Foreskin keratinocyte (primary cell): ENCODE measurements at places on chromosomes 6 and 20. TPM values are rescaled to one million over a fixed set of nuclear protein-coding genes. Genes with fewer than 3 reads are reported as not detected.

HLA-DMB gene
- total RNA-seq = 0.92 TPM in 1 of 2 replicates, not detected in the other

KCNG1 gene
- total RNA-seq = 12.8 and 28.2 TPM in 2 replicates

PGC gene
- total RNA-seq = not detected in 2 replicates

IL17F gene
- total RNA-seq = not detected in 2 replicates

PRL gene
- not detected in 2 replicates for total RNA-seq

FAM83B gene
- total RNA-seq = 42.6 and 44.2 TPM in 2 replicates

DNA sequence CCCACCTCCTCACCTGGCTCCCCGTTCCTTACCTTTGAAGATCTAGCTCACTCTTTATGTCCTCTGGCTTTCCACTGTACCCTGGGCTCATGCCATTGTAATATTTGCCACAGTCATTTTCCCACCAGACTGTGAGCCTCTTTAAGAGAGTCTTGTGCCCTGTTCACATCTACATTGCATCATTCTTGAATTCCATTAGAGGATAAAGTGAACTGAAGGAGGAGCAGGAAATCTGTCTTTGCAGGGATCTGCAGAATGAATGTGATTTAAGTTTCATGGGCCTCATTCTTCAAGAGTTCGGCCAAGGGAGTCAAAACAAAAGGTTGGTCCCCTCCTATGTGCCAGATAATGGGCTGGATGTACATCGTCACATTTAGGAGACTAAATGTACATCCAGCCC is 272.6 kb upstream of the CITED2 start:
- no peak for DNase-seq

DNA sequence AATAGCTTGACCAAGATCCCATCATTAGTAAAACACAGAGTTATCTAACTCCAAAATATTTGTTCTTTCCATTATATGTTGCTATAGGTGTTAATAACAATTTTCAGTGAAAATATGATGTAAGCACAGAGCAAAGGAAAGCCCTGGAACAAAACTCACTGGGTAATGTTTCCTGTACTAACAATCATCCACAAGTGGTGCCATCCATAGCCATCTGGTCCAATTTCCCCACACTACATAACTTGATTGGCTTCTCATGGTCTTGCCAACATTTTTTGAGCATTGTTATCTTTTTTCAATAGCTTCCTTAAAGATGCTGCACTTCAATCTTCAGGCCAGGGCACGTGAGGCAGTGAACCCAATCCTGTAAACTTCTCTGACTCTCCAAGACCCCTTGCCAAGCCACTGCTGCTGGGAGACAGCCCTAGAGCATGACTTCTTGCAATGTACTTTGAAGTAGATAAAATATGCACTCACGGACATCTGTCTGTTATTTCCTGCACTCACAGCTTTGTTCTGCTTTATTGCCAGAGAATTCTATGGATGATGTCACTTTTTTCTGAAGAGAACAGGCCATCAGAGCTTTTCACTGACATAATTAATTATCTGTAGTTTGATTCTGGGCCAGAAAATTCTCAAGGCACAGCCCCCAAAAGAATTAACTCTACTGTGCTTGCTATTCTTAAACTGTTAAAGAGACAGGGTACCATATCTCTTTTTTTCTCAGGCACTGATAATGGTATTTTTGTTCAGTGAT is 97.5 kb upstream of the TMEM30A start:
- DNase-seq = no peak

- DNase-seq = no peak
Measured at GRCh38 chr6:25351485-25351884, 72.3 kb downstream of the CARMIL1 start.

GRCh38 chr6:14058735-14059134 is 58.8 kb upstream of the CD83 start:
- no peak for DNase-seq

DNA sequence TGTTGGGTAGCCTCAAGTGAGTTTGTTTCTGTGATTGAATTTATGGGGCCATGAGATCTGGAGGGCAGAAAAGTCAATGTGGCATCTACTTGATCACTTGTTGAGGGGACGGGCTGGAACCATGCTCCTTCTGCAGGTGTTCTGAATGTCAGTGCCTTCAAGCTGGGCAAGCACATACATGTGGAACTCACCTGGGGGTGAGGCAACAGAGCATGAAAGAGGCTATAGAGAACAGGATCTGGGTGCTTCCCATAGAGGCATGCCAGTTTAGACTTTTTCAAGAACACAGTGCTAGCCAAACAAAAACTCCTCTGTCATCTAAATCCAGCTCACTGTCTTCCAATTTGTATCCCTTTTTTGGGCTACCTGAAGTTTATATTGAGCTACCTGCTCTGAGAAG is 77.8 kb upstream of the SLC35B3 start:
- peak; percentile 79 for DNase-seq

DNA sequence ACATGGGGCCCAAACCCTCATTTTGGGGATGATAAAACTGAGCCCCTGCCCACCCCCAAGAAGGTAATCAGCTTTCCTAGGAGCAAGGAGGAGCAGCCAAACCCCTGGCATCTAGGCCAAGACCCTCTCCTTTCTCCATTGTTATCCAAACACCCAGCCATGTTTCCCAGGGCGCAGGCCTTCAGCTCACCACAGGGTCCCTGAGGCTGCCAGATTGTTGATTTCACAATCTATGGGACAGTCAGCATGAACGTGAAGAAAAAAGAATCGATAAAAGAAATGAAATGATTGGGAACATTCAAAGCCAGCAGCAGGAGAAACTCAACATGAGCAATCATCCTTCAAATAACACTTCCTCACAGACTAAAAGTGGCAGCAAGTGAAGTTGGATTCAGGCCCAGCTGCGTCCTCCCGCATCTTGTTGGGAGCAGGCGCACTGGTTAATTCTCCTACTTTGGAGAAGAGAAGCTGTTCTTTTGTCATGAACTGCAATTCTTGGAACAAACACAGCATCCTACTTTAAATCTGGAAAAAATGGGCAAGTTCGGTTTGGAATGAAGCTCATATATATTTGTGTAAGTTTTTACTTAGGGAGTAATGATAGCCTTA is 241.8 kb upstream of the PRDM1 start:
- no peak for DNase-seq
